T-cell (primary cell): ENCODE measurements at places on chromosomes 5 and 9. TPM values are rescaled to one million over a fixed set of nuclear protein-coding genes. Genes with fewer than 3 reads are reported as not detected.
A peak's percentile ranks its signal among the peaks of the same experiment; 100 is the strongest.

DNA sequence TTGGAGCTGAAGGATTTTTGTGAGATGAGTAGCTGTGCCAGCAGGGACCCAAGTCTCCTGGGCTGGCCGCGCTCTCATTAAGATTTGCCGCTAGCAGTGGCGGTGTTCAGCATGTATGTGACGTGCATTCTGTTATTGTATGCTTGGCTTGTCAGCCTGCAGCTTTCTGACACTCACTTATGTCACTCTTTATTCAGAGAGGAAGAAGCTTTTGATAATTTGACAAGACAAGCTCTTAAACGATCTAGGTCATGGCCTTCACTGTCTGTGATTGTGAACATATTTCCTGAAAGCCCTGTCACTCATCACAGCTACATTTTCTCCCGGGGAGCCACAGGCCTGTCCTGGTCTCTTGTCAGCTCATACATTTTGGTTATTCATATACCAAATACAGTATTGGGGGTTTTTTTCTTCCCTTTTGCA lies 98.2 kb upstream of the GRHPR start:
- H3K36me3 ChIP-seq, result no peaks in the 10 kb centered on the region
- H3K4me1 ChIP-seq, result no peaks in the 10 kb centered on the region
- no peak overlapping the region for H3K27ac ChIP-seq
- no peak for DNase-seq
- no peak overlapping the region for H3K4me3 ChIP-seq

- no peak overlapping the region for H3K4me3 ChIP-seq
- no peaks in the 10 kb centered on the region for H3K4me1 ChIP-seq
- H3K36me3 ChIP-seq, result no peaks in the 10 kb centered on the region
- H3K27ac ChIP-seq, result no peak overlapping the region
- no peak for DNase-seq
Observed at GRCh38 chr5:36371366-36371765, 69.7 kb upstream of the RANBP3L start.

DNA sequence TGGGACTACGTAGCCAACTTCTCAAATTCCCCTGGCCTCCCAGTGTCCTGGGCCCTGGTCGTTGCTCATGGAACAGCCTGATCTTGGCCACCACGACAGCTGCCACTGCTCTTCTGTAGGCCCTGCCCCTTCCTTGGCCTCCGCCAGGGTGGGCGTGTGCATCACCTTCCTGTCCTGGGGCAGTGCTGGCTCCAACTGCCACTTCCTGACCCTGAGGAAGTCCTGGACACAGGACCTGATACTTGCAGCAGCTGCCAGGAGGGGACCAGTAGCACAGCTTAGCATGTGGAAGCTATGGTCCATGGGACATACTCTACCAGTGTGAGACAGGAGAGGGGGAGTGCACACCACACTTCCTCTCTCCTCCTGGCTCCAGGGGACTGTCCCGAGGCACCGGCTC lies 145.2 kb downstream of the TENT4A start:
- H3K4me3 ChIP-seq, result no peak overlapping the region
- no peak for DNase-seq
- no peaks in the 10 kb centered on the region for H3K27me3 ChIP-seq
- no peaks in the 10 kb centered on the region for H3K36me3 ChIP-seq
- no peaks in the 10 kb centered on the region for H3K4me1 ChIP-seq
- no peak overlapping the region for H3K27ac ChIP-seq

DNA sequence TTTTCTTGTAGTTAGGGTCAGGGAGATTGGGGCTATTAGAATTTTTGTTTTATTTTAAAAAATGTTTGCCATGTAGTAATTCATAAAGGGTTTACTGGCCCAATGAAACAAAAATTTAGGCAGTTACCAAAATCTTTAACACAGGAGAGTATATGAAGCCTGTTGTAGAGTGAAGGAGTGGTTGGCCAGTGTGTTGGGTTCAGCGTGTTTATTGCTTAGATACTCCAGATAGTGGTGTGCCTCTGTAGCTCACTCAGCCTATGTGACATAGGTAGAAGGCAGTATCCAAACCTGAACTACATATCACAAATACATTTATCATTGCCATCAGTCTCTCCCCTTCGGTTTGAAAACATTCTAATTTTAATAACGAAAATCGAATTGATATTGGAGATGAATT lies 1.2 kb downstream of the TEK start:
- no peak overlapping the region for H3K4me3 ChIP-seq
- no peak for DNase-seq
- no peaks in the 10 kb centered on the region for H3K36me3 ChIP-seq
- no peak overlapping the region for H3K27ac ChIP-seq

DNA sequence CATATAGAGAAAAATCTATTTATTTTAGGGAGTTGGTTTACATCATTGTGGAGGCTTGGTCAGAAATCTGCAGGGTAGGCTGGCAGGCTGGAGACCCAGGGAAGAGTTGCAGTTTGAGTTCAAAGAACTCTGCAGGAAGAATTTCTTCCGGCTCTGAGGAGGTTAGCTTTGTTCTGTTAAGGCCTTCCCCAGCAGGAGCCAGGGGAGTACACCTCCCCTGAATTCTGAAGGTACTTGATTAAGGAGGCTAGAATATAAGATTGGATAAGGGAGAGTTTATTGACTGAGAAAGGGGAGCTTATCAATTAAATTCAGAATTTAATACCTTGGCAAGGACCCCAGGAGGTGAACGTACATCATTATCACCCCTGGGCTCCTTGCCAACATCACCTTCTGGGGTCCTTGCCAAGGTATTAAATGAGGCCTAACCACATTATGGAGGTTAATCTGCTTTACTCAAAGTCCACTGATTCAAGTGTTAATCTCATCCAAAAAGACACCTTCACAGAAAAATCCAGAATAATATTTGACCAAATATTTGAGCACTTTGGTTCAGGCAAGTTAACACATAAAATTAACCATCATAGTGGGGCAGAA lies 351.7 kb downstream of the CWC27 start:
- no peaks in the 10 kb centered on the region for H3K4me1 ChIP-seq
- H3K36me3 ChIP-seq, result no peaks in the 10 kb centered on the region
- H3K4me3 ChIP-seq, result no peak overlapping the region
- no peaks in the 10 kb centered on the region for H3K27me3 ChIP-seq

DNA sequence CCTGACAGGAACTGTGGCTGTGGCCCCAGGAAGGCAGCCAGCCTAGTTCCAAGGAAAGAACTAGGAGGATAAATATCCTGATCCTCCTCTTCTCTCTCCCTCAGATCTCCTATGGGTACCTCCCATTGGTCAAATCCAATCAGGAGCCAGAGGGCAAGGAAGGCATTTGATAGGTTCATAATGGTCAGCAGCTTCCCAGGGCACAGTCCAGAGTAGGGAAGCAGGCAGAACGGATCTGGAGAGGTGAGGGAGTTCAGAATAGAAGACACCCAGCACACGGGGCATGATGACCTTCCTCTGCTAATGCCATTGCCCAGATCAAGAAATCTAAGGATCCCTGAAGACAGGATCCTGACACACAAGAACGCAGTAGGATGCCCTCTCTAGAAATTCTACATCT lies 8.6 kb downstream of the ABLIM3 start:
- H3K4me3 ChIP-seq, result no peak overlapping the region
- H3K27ac ChIP-seq, result no peak overlapping the region
- H3K36me3 ChIP-seq, result no peaks in the 10 kb centered on the region
- peaks cover 10% of the 10 kb centered on the region for H3K27me3 ChIP-seq
- no peaks in the 10 kb centered on the region for H3K4me1 ChIP-seq
- DNase-seq, result no peak

DNA sequence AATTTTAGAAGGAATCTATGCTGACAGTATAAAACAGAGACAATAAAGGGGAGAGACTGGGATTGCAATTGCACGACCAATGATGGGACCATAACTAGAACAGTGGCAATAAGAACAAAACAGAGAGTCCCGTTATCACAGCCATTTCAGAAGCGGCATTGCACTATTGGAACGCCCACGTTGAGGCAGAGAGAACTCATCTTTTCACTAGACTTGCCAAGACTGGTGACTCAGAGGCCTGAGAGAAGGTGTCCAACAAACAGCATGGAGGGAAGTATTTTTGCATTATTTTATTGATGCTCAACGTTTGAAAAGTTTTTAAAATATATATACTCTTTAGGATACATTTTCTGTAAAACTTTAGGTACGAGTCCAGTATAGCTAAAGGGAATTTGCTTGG lies 737.7 kb downstream of the TLE1 start:
- H3K27ac ChIP-seq, result no peak overlapping the region
- H3K4me3 ChIP-seq, result no peak overlapping the region
- no peaks in the 10 kb centered on the region for H3K27me3 ChIP-seq
- H3K36me3 ChIP-seq, result no peaks in the 10 kb centered on the region
- no peaks in the 10 kb centered on the region for H3K4me1 ChIP-seq

DNA sequence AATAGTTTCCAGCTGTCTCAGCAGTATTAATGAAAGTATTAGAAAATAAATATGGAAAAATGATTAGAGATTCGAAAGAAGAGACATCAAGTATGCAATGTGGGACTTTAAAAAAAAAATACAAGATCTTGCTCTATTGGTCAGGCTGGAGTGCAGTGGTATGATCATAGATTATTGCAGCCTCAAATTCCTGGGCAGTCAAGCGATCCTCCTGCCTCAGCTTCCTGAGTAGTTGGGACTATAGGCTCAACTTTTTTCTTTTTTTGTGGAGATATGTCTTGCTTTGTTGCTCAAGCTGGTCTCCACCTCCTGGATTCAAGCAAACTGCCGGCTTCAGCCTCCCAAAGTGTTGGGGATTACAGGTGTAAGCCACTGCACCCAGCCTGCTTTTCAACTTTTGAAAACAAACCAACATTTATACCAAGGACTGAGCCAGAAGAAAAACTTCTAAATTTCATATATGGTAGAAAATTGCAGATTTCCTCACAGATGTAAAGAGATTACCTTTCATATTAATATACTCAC lies 323.1 kb downstream of the ADGRV1 start:
- no peak overlapping the region for H3K4me3 ChIP-seq
- no peaks in the 10 kb centered on the region for H3K36me3 ChIP-seq
- H3K27me3 ChIP-seq, result peaks cover 2% of the 10 kb centered on the region
- H3K4me1 ChIP-seq, result no peaks in the 10 kb centered on the region
- no peak overlapping the region for H3K27ac ChIP-seq
- DNase-seq, result no peak

- H3K27me3 ChIP-seq, result no peaks in the 10 kb centered on the region
- no peak overlapping the region for H3K4me3 ChIP-seq
Observed at GRCh38 chr9:26754509-26755164, 138.0 kb downstream of the CAAP1 start.

- no peaks in the 10 kb centered on the region for H3K27me3 ChIP-seq
- H3K4me1 ChIP-seq, result no peaks in the 10 kb centered on the region
- no peak overlapping the region for H3K4me3 ChIP-seq
Observed at GRCh38 chr5:169357291-169357690, 56.4 kb upstream of the SLIT3 start.

- H3K4me3 ChIP-seq, result no peak overlapping the region
- peaks cover 34% of the 10 kb centered on the region for H3K4me1 ChIP-seq
- H3K27ac ChIP-seq, result no peak overlapping the region
- no peaks in the 10 kb centered on the region for H3K36me3 ChIP-seq
Observed at GRCh38 chr9:124021385-124021769, 9.8 kb downstream of the LHX2 start.

- no peaks in the 10 kb centered on the region for H3K4me1 ChIP-seq
- H3K27ac ChIP-seq, result no peak overlapping the region
- DNase-seq, result no peak
- peak overlapping the region; percentile 15 for H3K4me3 ChIP-seq
- H3K36me3 ChIP-seq, result no peaks in the 10 kb centered on the region
Observed at GRCh38 chr5:485946-486491, 38.2 kb downstream of the SLC9A3 start.

SMIM33 gene
- total RNA-seq, result 0.13 TPM

NME5 gene
- not detected for total RNA-seq

FAT2 gene
- not detected for total RNA-seq

HABP4 gene
- total RNA-seq, result 25.3 TPM

FBP2 gene
- total RNA-seq, result not detected

NR4A3 gene
- 1.8 TPM for total RNA-seq

NOL6 gene
- total RNA-seq, result 57.6 TPM
